Activated CD4-positive, alpha-beta T cell treated with anti-CD3 and anti-CD28 coated beads, Interleukin-2, amount 10 ng/mL, durations not matched to agents 7 days and 5 days (primary cell): ENCODE measurements at places on chromosomes 2 and 18. TPM values are rescaled to one million over a fixed set of nuclear protein-coding genes. Genes with fewer than 3 reads are reported as not detected.

Gene HDAC4
- 57.1 TPM for total RNA-seq

Gene CLEC4F
- not detected for total RNA-seq

Gene TM4SF20
- total RNA-seq = not detected

Gene OBSL1
- not detected for total RNA-seq

Gene SIX3
- not detected for total RNA-seq

Gene CD226
- total RNA-seq = 113 TPM

Gene RPRD1A
- total RNA-seq = 29.4 TPM

Gene ZSWIM2
- total RNA-seq = not detected

Gene KLHL29
- total RNA-seq = 2.9 TPM

Gene TBC1D8
- total RNA-seq = 0.65 TPM

Gene PTPRN
- not detected for total RNA-seq

Gene NT5DC4
- not detected for total RNA-seq

Gene CFAP65
- not detected for total RNA-seq

Gene LIPG
- 0.15 TPM for total RNA-seq

Gene SPHKAP
- total RNA-seq = not detected

Gene HDLBP
- total RNA-seq = 198 TPM

Gene PRKAG3
- total RNA-seq = not detected

Gene COLEC11
- 0.35 TPM for total RNA-seq

Gene GEN1
- 43.7 TPM for total RNA-seq

Gene PRSS56
- not detected for total RNA-seq

Gene ATP6V1B1
- not detected for total RNA-seq

Gene CREG2
- 0.31 TPM for total RNA-seq

Gene REG3A
- not detected for total RNA-seq

Gene FLACC1
- total RNA-seq = 4.4 TPM

Gene ACKR3
- total RNA-seq = 6.4 TPM
